Stimulated activated CD4-positive, alpha-beta T cell treated with anti-CD3 and anti-CD28 coated beads, Interleukin-4, amount 100 ng/mL, for 24 hours (primary cell): ENCODE measurements at places on chromosomes 5 and 9.

DNA sequence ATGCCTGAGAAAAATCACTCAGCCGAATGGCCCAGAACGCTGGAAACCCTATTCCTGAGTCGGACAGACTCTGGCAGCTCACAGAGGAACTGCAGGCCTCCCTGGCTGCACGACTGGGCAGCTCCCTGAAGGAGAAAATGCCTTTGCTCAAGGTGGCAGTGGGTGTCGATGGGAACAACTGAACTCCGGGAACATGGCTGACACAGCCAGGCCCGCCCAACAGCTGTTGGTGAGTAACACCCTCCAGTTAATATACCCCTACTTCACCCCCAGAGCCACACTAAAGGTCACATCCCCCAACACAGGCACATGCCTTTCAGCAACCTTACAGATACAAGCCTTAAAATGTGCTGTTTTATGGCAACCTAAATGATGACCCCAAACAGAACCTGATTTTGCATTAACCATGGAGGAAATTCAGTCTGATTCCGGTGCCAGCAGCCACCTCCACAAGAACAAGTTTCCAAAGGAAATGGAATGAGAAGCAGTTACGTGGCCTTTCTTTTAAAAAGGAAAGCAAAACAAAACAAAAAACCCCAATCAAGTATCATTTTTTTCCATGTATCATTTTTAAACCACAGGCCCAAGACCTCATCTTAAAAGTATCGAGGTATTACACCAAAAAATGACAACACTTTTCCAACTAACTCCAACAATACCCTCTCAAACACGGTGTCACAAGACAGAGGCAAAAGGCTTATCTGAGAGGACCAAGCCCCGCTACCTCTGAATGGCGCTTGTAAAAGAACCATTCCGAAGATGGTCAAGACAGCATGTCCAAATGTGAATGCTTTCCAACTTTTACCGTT lies 3.1 kb downstream of the KLF9 start:
- DNase-seq, result peak; percentile 65

- DNase-seq, result peak; percentile 82
These were observed 19.3 kb upstream of the CAMSAP1 start for GRCh38 chr9:135926402-135927194.

DNA sequence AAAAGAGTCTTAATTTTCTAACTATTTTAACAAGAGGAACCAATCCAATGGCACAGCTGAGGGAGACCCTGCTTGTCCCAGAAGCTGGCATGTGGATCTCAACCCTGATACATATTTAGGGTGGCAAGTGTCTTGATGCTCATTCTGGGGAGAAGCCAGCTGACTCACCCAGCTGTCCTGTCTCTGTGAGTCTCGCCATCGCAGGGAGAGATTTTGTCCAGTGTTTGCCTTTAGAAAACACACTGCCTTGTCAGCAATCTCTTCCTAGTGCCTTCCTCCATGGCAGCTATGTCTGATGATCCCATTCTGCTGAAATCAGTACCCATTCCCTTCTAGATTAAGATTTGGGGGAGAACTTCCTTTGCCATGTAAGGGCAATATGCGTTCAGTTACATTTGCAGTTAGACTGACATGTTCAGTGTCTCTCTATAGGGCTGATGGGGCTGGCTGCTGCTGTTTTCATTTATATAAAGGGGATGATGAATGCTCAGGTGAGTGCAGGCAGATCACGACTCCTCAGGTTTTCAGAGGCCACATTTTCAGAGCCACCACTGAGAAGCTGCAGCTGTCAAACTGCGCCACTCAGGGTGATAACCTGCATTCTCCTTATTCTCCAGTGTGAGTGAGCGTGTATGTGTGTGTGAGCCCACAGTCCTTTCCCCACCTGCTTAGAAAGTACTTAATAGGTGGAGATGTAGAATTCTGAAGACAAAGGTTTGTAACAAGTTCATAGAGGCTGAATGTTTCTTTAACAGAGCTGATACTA lies 217.0 kb downstream of the GAS1 start:
- no peak for DNase-seq

DNA sequence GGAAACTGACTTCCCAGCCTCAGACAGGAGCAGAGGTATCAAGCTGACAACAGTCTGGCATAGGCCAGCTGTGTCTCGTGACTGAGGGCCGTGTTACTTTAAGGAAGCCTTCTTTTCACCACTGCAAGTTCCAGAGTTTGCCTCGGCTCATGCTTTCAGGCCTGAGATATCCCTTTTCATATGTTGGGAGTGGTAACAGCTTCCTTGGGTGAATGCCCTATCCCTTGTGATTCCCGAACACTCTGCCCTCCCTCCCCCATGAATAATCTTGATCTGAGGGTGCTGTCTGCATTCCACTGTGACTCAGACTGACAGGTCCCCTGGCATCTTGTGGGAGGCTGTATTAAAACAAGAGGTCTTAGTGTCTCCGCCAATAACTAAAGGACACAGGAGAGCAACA lies 49.7 kb upstream of the ARL15 start:
- DNase-seq, result no peak

DNA sequence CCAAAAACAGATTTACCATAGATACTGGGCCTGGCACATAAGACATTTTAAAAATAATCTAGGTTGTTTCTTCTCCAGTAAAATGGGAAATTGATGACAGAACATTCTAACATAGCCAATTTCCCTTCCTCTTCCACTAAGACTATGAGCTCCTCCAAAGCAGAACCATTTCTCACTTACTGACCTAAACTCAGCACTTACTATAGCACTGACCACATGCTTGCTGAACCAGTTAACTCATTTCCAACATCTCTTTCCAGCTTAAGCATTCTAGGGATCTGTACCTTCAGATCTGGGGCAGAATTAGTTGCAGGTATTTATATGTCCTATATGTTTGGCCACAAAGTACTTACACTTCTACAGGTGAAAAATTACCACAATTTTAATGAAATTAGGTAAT lies 58.9 kb downstream of the TTC39B start:
- DNase-seq, result no peak

GRCh38 chr9:112508377-112508776 lies 21.8 kb downstream of the KIAA1958 start:
- no peak for DNase-seq

GRCh38 chr9:124964604-124965003 lies 23.7 kb upstream of the GOLGA1 start:
- DNase-seq, result no peak

GRCh38 chr9:34158362-34158869 lies 20.4 kb upstream of the UBAP1 start:
- no peak for DNase-seq

DNA sequence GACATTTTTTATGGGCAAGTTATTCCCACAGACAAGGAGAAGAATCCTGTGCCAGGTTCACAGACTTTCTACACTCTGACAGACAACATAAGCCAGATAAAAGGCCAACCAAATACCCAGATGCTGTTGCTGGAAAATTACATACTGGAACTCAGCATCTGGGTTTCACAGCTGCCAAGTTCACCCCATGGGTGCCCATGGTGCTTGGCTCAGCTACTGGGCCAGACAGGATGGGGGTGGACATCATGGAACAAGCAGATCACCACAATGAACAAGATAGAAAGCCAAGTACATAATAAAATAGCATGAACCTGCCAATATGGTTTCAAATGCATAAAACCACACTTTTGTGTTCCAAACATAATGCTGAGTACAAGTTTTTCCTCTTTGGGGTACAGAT lies 999.8 kb downstream of the NR2F1-AS1 start:
- no peak for DNase-seq

DNA sequence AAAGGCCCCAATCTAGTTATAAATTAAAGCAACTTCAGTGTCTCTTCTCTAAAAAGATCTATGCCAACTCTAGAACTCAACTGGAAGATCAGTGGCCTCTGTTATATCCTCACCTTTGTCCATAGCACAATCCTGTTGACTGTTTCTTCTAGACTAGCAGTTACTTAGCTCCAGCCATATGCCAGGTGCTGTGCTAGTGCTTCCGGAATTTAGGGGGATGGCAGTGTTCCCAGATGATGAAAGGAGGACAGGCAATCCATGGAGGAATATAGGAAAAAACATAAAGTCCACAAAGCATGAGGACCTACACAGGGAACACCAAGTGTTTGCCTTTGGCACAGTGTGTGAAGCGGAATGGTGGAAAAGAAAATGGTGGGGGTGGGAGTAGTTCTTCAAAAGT lies 214.3 kb downstream of the MAPKAP1 start:
- DNase-seq, result no peak

- DNase-seq, result peak; percentile 8
These were observed 714 bp downstream of the SEC24A start for GRCh38 chr5:134649163-134649835.

DNA sequence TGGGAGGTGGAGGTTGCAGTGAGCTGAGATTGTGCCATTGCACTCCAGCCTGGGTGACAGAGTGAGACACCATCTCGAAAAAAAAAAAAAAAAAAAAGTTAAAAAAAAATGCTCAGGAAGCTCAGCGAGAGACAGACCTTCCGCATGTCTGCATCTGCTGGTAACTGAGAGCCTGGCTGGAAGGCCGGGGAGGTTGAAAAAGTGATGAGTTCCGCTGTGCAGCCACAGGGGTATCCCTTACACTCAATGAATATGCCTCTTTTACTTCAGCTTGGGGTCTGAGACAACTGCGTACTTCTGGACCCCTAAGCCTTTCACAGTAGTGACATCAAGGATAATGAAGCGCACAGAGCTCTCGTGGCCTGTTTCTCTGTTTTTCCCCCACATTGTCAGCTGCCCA lies 179.9 kb upstream of the KLF4 start:
- DNase-seq, result no peak

GRCh38 chr5:96297290-96297689 lies 135.8 kb downstream of the PCSK1 start:
- DNase-seq, result no peak
